ENCODE measurements at places on chromosomes 4 and X.

- no peak for DNase-seq
Measured at GRCh38 chr4:70667740-70668535, 1.6 kb upstream of the JCHAIN start.

- DNase-seq, result no peak
Measured at GRCh38 chr4:143404555-143404954, 67.9 kb downstream of the GAB1 start.

DNA sequence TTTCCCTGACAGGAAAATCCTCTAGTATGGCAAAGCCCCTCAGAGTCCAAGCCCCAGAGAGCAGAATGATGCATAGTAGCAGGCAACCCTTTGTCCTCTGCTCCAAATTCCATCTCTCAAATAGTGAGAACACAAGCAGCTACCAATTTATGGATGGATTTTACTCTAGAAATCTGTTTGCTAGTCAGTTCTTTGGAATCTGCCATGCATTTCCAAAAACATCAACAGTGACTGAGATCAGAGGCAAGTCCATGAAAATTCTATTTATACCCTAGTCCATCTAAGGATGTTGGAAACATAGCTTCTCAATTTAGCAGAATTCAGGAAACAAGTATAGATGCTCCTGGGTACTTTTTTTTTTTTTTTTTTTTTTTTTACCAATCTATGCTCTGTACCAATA lies 10.0 kb upstream of the CC2D2A start:
- DNase-seq, result no peak

GRCh38 chr4:70948665-70949260 lies 44.7 kb upstream of the DCK start:
- no peak for DNase-seq

DNA sequence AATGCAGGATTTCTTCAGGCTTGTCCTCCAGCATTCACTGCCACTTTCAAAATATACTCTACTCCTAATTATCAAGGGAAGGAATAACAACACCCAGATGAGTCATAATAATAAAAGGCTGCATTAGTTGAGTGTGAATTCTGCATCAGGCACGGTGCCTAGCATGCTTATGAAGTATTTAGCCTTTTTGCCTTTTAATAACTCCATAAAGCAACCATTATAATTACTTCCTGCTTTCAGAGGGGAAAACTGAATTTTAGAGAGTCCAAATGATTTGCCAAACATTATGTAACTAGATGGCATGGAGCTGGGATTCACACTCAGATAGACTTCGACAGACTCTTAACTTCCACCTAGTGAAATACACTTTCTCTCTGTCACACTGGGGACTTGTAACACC lies 2365.5 kb downstream of the PCDH7 start:
- DNase-seq, result no peak

DNA sequence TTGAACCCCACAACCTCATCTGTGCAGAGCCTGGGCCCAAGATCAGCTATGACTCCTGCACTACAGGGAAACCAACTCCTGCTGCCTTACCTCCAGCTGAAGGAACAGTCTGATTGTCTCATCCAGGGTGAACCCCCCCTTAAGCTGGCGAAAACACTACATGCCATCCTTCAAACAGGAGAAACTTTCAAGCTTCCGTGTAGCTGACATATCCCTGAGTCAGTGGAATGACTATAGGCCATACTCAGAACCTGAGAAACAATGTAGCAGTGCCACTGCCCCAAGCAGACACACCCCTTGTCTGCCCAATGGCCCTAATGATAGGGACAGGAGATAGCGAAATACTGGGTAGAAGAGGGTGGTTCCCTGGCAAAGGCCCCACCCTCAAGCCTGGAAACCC lies 213.6 kb upstream of the PGRMC2 start:
- DNase-seq, result no peak

GRCh38 chr4:138312536-138312911 lies 70.4 kb upstream of the SLC7A11 start:
- no peak for DNase-seq

DNA sequence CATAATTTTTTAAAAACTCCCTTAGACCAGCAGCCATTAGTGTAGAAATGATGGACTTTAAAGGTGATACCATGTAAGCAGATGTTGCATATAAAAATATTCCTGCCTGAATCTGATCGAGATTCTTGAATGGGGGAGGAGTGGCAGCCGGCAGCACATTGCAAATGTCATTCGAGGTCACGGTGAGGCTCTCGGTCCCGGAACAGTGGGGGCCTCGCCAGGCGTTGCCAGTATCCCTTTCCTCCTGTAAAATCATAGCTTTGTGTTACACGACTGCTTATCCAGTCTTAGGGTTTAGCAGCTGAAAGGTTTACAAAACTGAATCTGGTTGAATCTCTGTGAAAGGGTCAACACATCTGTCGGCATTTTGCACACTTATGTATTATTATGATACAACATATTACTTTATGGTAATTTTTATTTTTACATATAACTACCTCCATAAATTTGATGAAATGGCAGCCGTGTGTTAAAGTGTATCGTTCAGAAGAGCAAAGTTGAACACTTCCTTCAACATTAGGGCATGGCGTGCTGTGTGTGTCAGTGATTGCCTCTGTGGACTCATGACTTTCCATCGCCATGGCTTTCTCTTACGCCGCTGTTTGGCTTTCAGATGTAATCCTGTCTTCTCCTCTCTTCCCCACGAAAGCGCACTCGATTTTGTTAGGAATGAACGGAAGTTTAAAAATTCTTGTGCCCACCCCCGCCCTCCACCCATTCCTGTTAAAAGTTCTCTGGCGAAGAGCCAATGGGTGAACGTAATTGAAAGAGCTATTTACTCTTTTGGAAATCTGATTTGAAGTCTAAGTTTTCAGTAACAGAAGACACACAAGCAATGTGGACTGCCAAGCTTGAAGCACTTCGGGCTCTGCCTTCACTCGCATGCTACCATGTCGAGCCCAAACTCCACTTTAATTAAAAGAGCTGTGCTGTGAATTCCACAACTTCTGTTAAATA lies 114.8 kb downstream of the STOX2 start:
- no peak for DNase-seq

DNA sequence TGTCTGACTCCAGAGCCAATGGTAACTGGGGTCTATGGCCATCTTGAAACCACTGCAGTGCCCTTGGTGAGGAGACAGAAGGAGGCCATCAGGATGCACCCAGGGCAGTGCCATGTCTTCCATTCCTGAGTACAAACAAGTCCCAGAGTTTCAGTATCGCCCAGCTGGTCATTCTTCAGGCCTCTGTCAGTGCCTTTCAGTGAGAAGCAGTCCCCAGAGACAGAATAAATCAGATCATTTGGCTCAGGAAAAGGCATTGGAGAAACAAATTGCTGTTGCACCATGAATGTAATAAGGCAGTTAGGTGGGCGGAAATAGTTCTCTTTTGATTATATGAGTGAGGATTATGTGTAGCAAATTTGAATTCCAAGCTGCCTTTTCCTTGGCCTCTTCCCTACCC lies 21.3 kb downstream of the ADGRG4 start:
- no peak for DNase-seq

DNA sequence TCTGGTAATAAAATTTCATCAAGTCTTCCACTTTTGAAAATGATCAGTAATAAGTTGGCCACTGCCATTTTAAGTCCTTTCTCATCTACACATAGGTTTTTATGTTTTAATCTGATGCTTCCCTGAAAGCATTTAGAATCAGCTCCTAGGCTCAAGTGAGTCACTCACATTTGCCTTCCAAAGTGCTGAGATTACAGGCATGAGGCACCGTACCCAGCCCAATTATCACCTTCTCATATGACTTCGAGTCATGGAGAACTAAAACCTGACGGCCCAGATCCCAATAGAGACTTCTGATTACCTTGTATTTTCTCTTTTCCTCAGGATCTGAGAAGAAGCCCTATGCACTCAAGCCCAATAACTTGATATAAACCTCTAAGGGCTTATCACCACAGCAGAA lies 140.8 kb downstream of the OPHN1 start:
- no peak for DNase-seq

- no peak for DNase-seq
Measured at GRCh38 chr4:121684561-121684960, 12.2 kb downstream of the ANXA5 start.

- no peak for DNase-seq
Measured at GRCh38 chr4:79450053-79450452, 42.0 kb upstream of the GK2 start.

- no peak for DNase-seq
Measured at GRCh38 chrX:78329486-78329885, 2.1 kb upstream of the CYSLTR1 start.

- no peak for DNase-seq
Measured at GRCh38 chrX:45592101-45592500, 391.4 kb upstream of the DIPK2B start.

- no peak for DNase-seq
Measured at GRCh38 chr4:55253948-55254593, 92.0 kb upstream of the SRD5A3 start.

DNA sequence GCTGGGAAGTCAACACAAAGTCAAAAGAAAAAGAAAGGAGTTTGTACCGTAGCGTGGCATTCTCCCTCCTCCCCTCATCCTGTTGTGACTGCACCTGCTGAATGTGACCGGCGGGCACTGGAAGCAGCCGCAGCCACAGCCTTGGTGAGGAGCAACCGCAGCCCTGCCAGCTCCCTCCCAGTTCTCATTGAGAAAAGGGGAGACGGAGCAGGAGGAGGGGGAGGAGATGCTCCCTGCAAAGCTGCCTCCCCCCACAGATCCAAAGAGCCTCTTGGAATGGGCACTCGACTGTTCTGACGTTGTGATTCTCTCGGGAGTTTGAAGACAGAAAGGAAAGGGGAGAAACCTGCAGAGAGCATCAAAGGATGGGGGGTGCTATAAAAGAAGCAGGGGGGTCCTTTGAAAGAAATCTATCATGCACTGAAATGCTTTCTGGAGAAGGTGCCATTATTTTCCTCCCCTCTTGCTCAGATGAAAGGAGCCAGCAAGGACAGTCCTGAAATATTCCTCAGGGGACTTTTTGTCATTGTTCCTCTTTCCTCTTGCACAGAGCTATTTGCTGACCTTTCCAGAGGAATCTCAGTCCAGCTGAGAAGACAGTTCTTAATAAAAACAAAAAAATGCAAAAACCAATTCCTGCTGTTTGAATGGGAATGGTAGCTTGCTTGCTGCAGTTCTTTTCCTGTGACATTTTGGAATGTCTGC lies 429.7 kb downstream of the MAPK10 start:
- peak; percentile 43 for DNase-seq

DNA sequence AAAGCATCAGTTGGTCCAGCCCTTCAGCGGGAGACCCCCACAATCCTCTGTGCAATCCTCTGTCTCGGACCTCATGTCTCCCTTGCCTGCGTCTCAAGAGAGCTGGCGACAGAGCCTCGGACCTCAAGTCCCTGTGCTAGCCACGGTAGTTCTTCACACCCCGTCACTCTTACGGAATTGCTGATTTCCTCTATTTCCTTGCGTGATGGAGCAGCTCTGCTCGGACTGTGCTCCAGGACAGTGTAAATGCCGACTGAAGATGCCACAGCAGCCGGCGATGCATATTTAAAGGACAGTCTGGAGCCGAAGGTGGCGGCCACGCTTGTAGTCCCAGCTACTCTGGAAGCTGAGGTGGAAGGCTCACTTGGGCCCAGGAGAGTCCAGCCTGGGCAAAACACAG lies 1.9 kb downstream of the GRK4 start:
- DNase-seq, result no peak

DNA sequence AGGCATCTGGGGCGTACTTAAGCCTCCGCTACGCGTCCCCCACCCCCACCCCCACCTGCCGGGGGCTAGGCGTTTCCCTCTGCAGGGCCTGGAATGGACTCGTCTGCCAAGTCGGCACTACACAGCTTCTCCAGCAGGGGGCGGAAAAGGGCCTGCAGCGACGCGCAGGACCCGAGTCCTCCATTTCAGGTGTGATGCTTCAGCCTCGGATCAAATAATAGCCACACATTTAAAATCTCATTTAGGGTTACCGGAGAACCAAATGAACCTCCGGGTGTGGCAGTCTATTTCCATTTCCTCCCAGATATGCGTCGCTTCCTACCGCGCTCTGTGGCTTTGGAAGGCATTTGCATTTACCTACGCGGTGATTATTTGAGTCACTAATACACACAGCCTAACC lies 2.9 kb downstream of the PAK3 start:
- peak; percentile 5 for DNase-seq

GRCh38 chr4:169189372-169189771 lies 81.4 kb downstream of the SH3RF1 start:
- no peak for DNase-seq

- no peak for DNase-seq
Measured at GRCh38 chr4:153639833-153640802, 44.0 kb upstream of the TLR2 start.

- no peak for DNase-seq
Measured at GRCh38 chr4:157389741-157390140, 169.2 kb downstream of the GRIA2 start.

DNA sequence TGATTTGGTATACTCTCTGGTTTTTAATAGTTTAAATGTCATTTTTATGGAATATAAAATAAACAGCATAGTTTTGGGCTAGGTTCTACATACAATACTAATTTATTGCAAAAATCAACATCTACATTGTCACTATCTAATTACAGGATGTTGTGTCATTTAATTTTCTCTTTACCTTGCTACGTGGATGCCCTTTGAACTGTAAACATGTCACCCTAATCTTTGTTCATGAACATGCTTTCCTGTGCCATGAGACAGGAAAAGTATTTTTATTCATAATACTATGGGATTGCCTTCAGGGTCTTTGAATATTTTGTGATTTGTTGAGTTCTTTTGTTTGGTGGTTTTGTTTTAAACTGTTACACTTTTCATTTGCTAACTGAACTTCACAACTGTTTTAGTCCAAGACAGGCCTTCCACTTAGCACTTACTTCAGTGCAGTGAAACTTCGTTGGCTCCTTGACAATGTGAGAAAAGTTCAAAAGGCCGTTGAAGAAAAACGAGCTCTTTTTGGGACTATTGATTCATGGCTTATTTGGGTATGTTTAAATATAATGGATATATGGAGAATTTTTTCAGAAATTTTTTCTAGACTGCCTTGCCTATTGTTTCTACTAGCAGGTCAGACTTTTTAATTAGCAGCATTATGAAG lies 40.9 kb downstream of the GK start:
- no peak for DNase-seq

GRCh38 chr4:129978315-129978714 lies 882.4 kb downstream of the C4orf33 start:
- no peak for DNase-seq

DNA sequence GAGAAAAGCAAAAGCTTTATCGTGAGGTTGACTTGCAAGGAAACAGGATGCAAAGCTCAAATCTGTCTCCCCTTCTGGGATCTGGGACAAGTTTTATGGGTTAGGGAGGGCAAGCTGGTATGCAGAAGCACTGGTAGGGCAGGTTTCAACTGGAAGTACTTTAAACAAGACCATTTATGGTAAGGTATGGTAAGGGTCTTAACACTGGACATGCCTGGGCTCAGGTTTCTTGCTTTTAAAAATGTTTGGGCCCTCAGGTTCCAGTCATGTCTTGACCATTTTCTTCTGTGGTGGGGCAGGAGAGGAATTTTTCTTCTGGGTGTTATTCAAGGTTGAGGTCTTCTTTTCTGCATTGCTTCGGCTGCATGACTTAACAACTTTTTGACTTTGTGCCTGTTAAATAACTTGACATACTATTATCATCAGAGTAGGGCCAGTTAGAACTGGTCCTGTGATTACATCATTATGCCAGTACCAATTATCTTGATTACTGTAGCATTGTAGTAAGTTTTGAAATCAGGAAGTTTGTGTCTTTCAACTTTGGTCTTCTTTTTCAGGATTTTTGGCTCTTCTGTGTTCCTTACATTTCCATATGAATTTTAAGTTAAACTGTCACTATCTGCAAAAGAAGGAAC lies 33.7 kb downstream of the CD38 start:
- no peak for DNase-seq

GRCh38 chr4:183337349-183337748 lies 15.1 kb upstream of the CLDN24 start:
- no peak for DNase-seq

GRCh38 chr4:6999172-7000086 lies 43.7 kb upstream of the TADA2B start:
- DNase-seq, result no peak
